ENCODE measurements at places on chromosomes 2 and 18.

DNA sequence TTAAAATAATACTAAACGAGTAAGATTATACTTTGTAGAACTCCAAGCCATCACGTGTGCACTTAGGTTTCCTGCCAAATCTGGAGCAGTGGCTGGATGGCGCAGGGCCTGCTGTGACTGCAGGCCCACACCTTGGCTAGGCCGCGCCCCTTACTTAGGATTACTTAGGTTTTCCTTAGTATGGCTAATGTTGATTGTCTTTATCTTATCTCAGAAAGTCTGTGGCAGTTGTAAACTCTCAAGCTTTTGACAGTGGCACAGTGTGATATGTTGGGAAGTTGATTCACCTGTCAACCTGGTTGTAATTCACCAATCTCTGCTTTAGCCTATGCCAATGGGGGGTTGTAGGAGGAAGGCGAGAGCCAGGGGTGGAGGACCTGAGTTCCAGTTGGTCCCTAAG, 208.4 kb downstream of the ZNF407 start:
- DNase-seq: no peak

DNA sequence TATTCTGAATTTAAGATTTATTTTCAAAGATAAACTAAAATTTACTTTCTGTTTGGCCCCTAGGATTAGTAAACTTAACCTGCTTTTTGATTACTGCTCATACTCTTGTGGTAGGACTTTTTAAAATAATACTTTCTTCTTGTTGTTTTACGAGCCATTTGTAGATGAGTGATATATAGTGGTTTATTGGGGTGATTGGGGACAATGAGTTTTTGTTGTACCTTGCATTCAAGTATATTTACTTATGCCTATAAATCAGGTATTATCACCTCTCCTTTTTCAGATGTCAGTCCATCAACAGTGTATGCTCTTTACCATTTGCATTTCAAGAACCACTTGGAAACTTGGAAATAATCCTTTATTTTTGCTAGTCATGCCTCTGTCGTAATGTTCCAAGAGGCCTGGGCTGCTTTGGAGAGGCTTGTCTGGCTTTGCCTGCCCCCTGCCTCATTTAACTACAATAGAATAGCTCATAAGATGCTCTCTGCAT, 131.3 kb downstream of the COMMD1 start:
- no peak for DNase-seq

DNA sequence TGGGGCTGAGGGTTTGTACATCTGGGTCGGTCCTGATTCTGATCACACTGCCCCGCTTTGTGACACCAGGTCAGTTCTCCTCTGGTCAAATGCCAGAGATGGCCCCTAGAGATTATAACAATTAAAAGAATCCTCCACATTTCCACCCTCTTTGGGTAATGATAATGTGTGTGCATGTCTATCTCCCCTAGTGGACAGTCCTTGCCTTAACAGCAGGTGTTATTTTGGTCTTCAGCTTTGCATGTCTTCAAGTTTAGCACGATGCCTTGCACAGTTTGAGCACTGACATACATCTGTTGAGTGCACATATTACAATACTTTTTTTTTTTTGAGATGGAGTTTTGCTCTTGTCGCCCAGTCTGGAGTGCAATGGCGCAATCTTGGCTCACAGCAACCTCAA, 25.7 kb upstream of the COX7A2L start:
- DNase-seq: no peak

DNA sequence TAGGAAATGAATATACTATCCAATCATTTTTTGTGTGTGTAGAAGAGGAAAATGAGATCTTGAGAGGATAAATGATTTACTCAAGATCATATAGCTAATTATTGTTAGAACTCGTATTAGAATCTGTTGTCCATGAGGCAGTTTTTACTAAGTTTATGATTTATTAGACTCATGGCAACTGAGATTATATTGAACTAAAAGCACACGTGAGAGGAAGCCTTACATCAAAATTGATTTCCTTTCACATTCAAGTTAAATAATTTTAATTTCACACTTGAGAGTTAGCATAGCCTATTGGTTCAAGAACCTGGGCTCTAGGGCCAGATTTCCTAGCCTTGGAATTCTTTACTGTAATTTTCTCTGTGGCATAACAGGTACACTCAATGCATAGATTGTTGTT, 552.3 kb downstream of the ERBB4 start:
- DNase-seq: no peak

- no peak for DNase-seq
Measured at GRCh38 chr2:54504866-54505265, 48.7 kb downstream of the SPTBN1 start.

- no peak for DNase-seq
Measured at GRCh38 chr2:18950361-18950851, 361.0 kb upstream of the NT5C1B start.

- DNase-seq: no peak
Measured at GRCh38 chr2:203797712-203798111, 69.9 kb upstream of the CTLA4 start.
